ENCODE measurements at places on chromosomes 4 and X. TPM values are rescaled to one million over a fixed set of nuclear protein-coding genes. Genes with fewer than 3 reads are reported as not detected.

DNA sequence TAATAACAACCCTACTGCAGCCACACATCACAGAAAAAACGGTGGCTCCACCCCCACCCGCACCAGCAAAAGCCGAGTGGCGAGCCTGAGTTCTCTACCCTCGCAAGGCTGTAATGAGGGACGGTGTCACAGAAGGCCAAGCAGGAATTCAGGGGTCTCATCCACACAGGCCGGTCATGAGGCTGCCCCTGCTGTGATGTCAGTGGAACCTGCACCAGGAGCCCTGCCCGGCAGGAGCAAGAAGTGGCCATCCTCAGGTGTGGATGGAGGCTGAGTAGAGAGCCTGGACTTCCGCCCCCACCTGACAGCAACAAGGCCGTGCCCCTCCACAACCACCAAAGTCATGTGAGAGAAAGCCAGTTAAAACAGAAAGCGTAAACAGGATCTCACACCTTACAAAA is 20.6 kb downstream of the LYAR start:
- no peak for DNase-seq

BMP3 gene
- not detected for total RNA-seq

DNA sequence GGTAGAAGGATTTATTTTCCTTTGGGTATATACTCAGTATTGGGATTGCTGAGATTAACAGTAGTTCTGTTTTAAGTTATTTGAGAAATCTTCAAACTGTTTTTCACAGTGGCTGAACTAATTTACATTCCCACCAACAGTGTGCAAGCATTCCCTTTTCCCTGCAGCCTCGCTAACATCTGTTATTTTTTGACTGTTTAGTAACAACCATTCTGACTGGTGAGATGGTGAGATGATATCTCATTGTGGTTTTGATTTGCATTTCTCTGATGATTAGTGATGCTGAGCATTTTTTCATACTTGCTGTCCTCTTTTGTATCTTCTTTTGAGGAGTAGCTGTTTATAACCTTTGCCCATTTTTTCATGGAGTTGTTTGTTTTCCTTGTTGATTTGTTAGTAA is 457.8 kb downstream of the TRAM1L1 start:
- DNase-seq, result no peak

DNA sequence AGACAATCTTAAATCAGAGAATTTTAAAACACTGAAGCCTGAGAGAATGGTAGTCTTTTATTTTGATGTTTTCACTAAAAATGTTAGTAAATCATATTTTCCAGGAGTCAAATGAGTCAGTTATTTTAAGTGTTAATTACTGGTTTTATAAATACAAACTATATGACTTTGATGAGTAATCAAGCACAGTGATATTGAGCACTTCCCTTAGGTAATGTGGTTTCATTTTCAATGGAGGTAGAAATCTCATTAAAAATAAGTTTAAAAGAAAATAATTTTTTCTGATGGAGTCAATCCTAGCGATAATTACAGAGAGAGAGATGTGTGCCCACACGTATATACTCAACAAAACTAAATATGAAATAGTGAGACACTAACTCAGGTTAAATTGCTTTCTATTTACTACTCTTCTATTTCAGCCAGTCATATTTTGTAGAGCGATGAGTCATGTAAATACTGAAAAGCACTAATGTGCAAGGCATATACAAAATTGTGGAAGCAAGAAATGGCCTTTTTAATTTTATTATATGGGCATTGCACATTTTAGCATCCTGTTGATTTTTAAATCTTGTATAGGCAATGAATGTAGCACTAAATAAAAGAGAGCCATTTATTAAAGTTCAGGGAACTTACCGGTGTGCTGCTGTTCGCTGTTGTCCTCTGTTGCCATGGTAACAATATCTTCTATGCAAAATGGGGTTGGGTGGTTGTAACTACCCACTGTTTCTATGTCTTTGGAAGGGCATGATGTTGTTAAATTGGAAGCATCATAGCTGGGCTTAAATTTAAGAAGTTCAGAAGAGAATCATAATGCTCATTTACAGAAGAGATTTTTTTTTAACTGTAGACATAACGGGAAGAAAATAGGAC is 513.7 kb downstream of the TLL1 start:
- peak; percentile 53 for DNase-seq

GRCh38 chrX:110082161-110082560 is 79.2 kb downstream of the TMEM164 start:
- DNase-seq, result peak; percentile 83

DNA sequence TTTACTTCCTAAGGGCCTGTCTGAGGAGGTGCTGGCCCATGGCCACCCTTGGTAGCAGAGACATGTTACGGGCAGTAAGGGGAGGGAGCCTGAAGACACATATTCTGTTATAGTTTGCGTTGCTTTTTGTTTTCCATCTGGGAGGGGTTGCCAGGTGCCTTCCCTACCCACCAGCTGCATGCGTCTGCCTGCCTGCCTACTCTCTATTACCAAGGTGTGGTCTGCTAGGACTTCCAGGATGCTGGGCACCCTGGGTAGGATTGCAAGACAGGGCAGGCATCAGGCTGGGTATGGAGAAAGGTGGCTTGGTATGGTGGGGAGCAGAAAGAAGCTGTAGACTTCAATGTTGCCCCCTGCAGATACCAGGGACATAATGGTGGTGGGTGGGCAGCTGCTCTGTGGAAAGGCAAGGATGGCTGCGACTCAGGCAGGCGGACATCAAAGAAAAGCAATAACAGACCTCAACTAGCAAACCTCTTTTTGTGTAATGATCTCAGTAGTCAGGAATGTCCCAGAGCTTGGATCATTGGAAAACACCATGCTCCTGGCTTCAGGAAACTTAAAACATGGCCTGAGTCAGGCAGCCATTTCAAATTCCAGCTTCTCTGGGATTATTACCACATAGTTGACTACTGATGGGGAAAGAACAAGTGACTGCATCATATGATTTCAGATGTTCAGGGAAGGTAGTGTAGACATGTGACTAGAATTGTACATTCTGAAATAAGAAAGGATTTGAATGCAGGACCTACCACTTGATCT is 67.8 kb downstream of the HOPX start:
- DNase-seq, result peak; percentile 83

MAGEA12 gene
- total RNA-seq, result 15.5 TPM
